A549 treated with RU486 at 1 μM for 4 hours (cell line): ENCODE measurements at places on chromosomes 16 and 17. TPM values are rescaled to one million over a fixed set of nuclear protein-coding genes. Genes with fewer than 3 reads are reported as not detected.

KRT27 gene
- not detected in 5 replicates for total RNA-seq

IL17C gene
- not detected in 5 replicates for total RNA-seq

SPHK1 gene
- total RNA-seq = 42.5 to 70.8 TPM (median 55.3 TPM) in 5 replicates

GINS2 gene
- total RNA-seq = 28.9 to 37.3 TPM (median 32.3 TPM) in 5 replicates

CORO6 gene
- 4.1 to 8.8 TPM (median 5.7 TPM) in 5 replicates for total RNA-seq

ANKS3 gene
- total RNA-seq = 22.1 to 26.7 TPM (median 25.3 TPM) in 5 replicates

SPAG5 gene
- 72.4 to 90.1 TPM (median 77.8 TPM) in 5 replicates for total RNA-seq
